ENCODE measurements at places on chromosomes 5 and 9.

DNA sequence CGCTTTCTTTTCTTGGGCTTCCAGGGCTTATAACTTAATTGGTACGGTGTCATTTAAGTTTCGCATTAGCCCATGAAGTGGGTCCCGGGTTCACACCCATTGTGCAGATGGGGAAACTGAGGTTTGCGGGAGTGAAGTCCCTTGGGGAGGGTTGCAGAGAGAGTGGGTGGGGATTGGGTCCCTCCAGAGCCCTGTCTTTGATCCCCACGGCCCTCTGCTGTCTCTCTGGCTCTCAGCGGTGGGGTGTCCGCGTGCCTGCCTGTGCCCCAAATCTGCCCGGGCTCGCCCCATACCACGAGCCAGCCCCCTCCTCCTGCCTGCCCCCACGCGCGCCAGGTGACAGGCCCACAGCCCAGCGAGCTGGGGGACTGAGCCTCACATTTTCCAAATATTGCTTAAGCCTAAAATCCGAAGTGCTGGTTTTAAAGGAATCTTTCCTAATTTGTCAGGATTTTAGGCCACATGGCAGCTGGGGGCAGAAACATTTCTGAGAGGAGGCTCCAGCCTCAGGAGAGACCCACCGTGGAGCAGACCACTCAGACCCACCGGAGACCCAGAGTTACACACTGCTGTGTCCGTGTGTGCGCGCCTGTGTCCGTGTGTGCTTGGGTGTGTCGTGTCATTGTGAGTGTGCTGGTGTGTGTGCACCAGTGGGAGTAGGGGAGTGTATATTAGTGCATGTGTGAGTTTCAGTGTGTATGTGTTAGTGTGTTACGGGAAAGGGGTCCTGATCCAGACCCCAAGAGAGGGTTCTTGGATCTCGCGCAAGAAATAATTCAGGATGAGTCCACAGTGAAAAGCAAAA, 159.5 kb upstream of the IER5L start:
- no peak for DNase-seq

DNA sequence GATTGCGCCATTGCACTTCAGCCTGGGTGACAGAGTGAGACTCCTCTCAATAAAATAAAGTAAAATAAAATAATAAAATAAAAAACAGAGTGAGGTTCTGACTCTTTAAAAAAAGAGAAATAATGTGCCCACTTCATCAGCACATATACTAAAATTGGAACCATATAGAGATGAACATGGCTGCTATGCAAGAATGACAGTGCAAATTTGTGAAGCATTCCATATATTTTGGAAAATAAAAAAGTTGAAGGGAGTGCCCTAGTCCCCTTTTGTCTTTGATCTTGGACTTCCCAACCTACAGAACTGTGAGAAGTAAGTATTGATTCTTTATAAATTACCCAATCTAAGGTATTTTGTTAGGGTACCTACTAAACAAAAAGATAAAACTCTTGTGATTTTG, 23.1 kb downstream of the BASP1 start:
- DNase-seq: no peak

- DNase-seq: no peak
Measured at GRCh38 chr9:98021306-98022040, 35.1 kb upstream of the NANS start.

GRCh38 chr9:35852876-35853865, 17.0 kb downstream of the OR13J1 start:
- DNase-seq: no peak

GRCh38 chr5:15592728-15593127, 92.7 kb downstream of the FBXL7 start:
- DNase-seq: no peak

GRCh38 chr5:86175224-86175623, 442.5 kb upstream of the COX7C start:
- DNase-seq: no peak

DNA sequence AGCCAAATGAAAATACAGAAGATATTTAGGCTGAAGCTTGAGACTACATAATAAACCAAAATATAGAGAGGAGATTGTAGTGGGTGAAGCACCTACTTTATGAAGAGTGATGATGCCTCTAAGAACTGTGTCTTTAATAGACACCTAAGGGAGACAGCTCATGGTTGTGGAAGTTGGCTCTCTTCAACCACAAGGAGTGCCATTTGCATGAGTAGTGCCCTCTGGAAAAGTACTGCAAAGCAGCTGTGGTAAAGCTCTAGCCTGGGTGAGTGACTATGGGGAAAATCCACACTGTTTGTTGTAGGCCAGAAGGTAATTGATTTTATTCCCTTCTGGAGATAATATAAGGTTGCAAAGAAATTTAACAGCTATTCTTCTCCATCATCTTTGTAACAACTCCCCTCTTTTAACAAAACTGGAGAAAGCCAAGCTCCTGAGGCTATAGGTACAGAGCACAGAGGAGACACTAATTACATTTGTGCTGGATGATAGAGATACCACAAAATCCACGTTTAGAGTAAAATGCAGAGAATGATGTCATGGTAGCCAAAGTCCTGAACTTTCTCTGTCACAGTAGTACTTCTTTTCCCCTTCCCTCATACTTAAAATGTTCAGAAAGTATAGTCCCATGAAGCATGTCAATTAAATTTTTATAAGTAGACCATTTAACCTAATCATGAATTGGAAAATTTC, 122.8 kb downstream of the STARD4 start:
- DNase-seq: no peak

DNA sequence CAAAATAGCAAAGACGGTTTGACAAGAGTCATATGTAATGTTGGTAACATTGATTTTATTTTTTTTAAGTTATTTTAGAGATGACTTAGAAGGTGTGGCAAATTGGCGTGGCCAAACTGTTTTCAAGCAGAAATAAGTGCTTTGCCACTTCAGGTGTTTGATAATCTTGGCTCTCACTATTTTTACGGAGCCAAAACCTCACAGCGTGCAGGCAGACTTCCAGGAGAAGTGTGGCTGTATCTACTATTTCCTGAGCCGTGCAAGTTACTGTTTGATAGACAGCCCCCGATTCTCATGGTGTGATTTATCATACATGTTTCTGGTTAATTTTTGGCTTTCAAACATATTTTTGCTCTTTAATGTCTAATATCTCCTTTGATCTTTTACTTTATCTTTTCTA, 269.5 kb downstream of the ADAMTSL1 start:
- DNase-seq: no peak

DNA sequence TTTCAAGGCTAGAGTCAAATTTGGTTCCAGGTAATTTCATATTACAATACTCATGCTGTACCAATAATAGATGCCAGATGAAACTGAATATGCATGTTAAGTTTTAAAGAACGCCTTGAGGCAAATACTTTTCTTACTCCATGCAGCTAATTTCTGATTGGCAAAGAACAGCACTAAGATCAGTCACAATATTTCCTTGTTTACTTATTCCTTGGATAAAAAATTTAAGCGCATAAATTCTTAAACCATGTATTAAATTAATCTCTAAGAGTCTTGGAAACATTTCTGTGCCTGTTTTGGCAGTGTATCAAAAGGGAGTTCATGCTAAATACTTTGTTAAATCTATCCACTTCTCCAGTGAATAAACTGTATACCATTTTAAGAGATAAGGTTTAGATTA, 173.5 kb downstream of the SLC12A2 start:
- DNase-seq: no peak

DNA sequence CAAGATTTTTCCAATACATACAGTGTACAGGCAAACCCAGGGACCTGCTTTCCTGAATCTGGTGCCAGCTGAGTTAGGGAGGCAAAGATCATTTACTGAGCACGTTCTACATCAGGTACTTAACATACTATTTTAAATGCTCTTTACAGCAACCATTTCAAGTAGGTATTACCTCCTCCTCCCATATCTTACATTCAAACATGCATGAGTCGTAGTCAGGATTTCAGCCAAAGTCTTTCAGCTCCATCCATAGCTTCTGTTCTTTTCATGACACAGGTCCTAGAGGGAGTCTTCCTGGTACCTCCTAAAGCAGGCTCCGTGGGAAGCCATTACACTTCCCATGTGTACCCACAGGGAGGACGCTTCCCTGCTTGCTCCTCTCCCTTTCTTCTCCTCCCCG, 11.7 kb downstream of the KCNV2 start:
- DNase-seq: no peak

GRCh38 chr5:74641735-74642542, 1.4 kb upstream of the ENC1 start:
- peak; percentile 12 for DNase-seq

DNA sequence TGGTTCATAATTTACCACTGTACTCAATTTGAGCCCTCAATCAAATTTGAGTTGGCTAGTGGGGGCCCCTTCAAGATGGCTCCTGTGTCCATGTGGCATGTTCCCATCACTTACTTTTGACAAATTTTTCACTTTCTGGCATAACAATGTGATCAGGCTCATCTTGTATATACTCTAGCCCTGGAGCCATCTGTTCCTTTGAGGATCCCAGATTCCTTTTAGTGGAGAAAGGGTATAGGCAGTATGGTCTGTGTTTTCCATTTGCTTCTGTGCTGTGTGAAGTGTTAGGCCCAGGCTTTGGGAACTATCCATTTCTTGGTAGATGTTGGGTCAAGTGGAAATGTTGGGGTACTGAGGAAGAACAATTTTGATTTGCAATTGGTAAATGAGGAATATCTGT, 45.7 kb downstream of the SH3GL2 start:
- no peak for DNase-seq

- no peak for DNase-seq
Measured at GRCh38 chr9:4416467-4416866, 73.8 kb upstream of the SLC1A1 start.

- DNase-seq: no peak
Measured at GRCh38 chr5:136620016-136620419, 254.7 kb upstream of the TRPC7 start.

DNA sequence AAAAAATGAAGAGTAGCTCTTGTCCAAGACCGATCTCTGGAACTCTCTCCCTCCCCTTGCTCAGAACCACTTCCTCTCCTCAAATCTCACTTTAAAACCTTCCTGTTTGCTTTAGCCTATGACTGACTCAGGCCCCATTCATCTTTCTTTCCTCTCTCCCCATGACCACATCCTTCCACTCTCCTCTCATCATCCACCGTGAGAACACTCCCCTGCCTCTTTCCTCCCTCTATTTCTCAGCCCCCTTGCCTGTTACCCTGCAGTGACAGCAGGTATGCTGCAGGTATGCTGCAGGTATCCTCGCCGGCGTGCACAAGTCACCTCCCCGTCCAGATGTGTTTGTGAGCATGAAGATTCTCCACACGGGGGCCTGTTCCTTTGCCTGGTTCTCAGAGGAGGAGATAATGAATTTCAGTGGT, 505.3 kb downstream of the CCDC171 start:
- no peak for DNase-seq

DNA sequence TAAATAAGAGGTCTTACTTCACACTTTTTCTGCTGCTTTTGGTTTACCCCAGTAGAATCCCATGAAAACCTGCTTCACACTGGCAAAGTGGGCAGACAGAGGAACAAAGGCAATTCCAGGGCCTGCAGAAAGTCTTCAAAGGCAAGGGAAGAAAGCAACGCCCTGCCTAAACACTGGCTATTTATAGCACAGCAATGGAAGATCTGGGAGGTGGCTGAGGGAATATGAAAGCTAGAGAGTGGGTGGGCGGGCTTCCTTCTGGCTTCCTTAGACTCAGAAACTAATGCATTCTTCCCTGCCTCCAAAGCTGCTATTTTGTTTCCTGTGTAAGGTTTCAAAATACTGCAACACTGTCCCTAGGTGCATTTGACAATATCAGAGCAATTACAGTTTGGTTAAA, 46.8 kb downstream of the ELAVL2 start:
- no peak for DNase-seq

- no peak for DNase-seq
Measured at GRCh38 chr5:159097784-159098602, 1.7 kb downstream of the EBF1 start.

- DNase-seq: peak; percentile 29
Measured at GRCh38 chr5:107672211-107673038, 1.7 kb upstream of the EFNA5 start.

- no peak for DNase-seq
Measured at GRCh38 chr9:124022201-124023121, 10.9 kb downstream of the LHX2 start.

DNA sequence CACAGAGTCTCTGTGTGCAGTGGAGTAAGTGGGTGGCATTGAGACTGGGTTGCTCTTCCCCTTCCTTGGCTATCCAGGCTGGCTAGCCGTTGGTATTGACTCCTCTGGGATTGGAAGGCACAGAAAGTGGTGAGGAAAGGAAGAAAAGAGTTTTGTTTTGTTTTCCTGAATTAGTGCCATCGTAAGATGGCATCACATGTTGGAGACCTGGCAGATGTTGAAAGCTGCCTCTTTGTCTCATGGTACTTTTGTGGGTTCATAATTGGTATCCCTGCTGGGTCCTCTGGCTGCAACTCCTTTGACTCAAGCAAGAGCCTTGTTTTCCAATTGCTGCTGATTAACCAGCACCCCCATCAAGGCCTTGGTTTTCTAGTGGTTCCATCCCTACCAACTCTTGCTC, 293.8 kb downstream of the PDE4D start:
- DNase-seq: no peak

DNA sequence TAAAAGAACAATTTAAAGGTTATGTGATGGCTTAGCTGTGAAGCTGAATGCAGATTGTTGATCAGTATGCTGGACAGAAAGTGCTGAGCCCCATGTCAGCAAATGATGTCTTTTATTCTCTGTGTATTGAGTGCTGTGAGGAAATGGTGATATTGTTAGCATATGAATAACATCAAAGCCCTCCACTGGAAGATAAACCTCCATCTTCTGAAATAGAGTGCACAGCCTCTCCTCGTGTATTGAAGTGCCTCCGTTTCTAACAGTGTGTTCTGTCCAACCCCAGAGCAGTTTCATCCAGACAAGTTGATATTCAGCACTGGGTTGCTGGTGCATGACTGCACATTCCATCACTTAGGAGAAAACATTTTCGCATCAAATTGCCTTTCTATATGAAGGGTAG, 242.9 kb downstream of the CSNK1G3 start:
- DNase-seq: no peak

Data from stimulated activated CD4-positive, alpha-beta T cell treated with anti-CD3 and anti-CD28 coated beads, Interleukin-4, amount 100 ng/mL, for 1 hour (primary cell).